ENCODE measurements at places on chromosomes 16 and 17. TPM values are rescaled to one million over a fixed set of nuclear protein-coding genes. Genes with fewer than 3 reads are reported as not detected.
A peak's percentile ranks its signal among the peaks of the same experiment; 100 is the strongest.

ANKRD11 gene
- 47.1 TPM for total RNA-seq

NPIPA8 gene
- total RNA-seq, result 7.4 TPM

C17orf100 gene
- 1.6 TPM for total RNA-seq

CFAP52 gene
- not detected for total RNA-seq

ZP2 gene
- not detected for total RNA-seq

HSF4 gene
- total RNA-seq, result 0.49 TPM

GRCh38 chr16:66695935-66696668, 441 bp downstream of the CMTM4 start:
- peak; percentile 34 for DNase-seq

DNA sequence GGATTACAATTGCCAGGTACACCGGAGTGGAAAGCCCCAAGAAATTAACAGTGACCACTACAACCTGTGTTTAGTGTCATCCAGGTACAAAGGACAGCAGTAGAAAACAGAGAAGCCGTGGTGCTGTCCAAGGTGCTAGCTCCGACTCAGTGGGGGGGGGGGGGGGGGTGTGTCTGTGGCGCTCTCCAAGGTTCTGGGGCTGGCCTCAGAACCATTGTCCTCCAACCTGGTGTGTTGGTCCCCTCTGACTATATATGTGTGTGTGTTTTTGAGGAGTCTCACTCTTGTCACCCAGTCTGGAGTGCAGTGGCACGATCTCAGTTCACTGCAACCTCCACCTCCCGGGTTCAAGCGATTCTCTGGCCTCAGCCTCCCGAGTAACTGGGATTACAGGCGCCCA, 5.8 kb upstream of the ZNF23 start:
- DNase-seq, result peak; percentile 41

DNA sequence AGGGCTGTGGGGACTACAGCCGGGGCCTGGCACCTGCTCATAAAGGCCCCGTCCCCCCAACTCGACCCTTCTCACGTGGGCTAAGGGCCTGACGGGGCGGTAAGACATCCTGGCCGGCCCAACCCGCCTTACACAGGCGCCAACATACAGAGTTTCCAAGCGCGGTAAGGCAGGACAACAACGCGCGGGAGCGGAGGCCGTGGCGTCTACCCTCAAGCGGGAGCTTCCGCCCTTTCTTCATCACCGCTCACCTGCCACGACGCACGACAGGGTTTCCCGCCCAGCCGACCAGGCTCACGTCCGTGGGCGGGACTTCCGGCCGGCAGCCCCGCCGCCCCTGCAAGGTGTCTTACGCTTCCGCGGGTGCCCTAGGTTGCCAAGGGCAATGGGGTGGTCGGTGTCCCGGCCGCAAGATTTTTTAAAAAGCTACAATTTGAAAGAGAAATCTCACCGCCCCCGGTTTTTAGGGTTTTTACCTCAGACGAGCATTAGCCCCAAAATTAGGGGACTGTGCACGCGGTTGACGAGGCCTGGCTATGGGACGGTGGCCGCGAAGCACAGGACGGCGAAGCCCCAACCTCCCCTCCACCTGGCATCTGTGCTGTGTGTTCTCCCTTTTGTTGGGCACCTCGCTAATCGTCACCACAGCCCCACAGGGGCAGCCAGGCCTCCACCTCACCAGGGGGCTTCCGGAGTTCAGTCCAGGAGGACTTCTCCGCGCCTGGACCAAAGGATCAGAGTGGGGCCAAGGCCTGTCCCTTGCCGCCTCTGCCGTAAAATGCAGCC, at the start of gene TERB1:
TSS of gene TERB1 (minus strand) at position 265 of the 786 bp plus-strand sequence. CDS start 4,786 bp downstream, outside the sequence.
- no peak for DNase-seq

DNA sequence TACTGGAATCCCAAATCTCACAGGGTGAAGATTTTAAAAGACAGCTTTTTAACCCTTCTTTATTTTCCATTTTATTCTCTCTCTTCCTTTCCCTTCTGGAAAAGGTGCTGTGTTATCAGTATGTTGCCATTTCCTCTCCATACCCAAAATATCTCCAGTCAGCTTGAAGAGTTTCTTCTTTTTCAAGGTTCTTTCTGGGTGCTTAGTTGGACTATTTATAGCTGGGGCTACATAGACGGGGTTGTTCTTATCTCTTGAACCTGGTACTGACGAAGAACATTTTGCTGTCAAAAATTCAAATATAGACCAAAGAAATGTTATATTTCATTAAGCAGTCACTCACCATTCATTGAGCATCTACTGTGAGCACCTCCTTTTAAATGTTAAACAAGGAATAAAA, 48.6 kb downstream of the IST1 start:
- DNase-seq, result no peak

- no peak for DNase-seq
Measured at GRCh38 chr17:38899421-38899820, 26.0 kb upstream of the LASP1NB start.

GRCh38 chr16:1393613-1394176, 20.8 kb downstream of the UNKL start:
- no peak for DNase-seq

GRCh38 chr16:51166091-51166490, 15.0 kb upstream of the SALL1 start:
- DNase-seq, result peak; percentile 20

DNA sequence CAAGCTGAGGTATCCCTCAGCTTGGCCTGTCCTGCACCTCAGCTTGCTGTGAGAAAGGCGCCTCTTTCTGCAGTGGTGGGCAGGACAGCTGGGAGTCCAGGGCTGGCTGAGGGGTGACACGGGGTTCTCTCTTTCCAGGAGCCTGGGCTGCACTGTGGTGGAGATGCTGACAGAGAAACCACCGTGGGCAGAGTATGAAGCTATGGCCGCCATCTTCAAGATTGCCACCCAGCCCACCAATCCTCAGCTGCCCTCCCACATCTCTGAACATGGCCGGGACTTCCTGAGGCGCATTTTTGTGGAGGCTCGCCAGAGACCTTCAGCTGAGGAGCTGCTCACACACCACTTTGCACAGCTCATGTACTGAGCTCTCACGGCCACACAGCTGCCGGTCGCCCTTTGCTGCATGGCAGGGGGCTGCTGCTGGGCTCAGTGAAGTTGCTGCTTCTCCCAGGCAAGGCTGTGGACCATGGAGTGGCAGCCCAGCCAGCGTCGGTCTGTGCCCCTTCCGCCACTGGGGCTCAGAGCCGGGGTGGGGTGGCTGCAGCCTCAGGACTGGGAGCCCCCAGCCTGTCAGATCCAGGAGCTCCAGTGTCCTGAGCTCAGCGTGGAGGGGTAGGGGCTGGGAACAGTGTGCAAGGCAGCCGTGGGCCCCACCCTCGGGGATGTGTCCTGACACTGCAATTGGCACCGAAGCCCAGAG, 6.4 kb downstream of the LIMD2 start:
- DNase-seq, result no peak

- no peak for DNase-seq
Measured at GRCh38 chr16:83907631-83908250, 8.8 kb downstream of the MLYCD start.

DNA sequence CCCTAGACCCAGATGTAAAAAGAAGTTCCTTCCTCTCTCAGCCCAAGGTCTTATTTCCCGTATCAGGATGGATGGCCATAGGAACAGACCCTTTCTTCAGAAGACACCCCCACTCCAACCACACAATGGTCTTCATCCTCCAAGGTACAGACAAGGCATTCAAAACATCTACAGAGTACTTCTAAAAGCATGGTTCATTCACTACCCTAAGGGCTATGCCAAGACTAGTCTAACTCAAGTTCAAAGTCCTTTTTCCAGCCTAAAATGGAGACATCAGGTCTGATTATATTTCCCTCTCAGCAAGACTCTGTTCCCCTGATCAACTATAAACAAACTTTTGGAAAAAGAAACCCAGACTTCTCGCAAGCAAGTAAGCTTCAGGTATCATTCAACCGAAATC, 388.9 kb downstream of the NPIPA8 start:
- DNase-seq, result no peak

DNA sequence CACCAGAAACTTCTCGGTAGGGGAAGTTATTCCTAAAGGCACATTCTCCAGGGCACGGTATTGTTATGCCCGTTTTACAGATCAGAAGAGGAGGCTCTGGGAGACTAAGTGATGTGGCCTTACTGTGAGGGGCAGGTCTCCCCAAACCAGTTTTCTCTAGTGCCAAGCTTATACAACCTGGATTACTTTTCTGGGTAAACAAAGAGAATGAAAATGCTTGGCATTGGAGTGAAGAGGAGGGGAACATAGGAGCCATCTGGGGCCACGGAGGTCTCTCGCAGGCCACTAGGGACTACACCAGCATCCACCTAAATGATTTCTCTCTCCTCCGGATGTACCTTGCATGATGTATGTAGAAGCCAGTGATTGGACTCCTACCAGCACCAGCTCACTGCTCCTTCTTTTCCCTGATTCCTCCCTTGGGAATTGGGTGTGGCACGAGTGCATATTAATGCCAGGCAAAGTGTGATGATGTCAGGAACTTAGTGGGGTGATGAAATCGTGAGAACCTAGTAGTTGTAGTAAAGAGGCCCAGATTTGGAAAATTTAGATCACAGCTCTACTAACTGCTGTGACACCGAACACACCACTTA, 674 bp downstream of the TOM1L1 start:
- DNase-seq, result peak; percentile 33

GRCh38 chr16:26240807-26241206, 549.0 kb downstream of the HS3ST4 start:
- DNase-seq, result no peak

- no peak for DNase-seq
Measured at GRCh38 chr17:44969144-44969780, 1.2 kb upstream of the C1QL1 start.

DNA sequence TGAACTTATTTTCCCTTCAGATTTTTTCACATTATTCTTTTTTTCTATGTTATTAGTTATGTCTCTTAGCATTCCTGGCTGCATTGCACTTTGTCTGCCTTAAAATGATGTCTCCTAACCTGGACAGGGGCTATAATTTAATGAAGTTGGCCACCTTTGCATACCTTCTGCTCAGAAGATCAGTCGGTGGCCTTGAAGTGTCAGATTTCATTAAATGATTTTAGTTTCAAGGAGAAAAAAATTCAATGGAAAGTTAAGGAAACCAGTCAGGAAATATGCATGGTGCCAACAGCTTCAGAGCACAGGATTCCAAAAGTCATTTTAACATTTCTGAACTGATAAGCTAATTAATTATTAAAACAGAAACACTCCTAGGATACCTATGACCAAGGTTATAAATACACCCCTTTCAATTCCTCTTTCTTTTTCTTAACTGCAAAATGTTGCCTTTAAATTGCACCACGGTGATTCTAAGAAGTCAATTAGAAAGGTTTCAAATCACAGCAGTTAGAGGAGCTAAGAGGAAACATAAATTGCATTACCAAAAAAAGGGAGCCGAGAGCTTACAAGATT, 533.4 kb downstream of the KCNJ2 start:
- no peak for DNase-seq

DNA sequence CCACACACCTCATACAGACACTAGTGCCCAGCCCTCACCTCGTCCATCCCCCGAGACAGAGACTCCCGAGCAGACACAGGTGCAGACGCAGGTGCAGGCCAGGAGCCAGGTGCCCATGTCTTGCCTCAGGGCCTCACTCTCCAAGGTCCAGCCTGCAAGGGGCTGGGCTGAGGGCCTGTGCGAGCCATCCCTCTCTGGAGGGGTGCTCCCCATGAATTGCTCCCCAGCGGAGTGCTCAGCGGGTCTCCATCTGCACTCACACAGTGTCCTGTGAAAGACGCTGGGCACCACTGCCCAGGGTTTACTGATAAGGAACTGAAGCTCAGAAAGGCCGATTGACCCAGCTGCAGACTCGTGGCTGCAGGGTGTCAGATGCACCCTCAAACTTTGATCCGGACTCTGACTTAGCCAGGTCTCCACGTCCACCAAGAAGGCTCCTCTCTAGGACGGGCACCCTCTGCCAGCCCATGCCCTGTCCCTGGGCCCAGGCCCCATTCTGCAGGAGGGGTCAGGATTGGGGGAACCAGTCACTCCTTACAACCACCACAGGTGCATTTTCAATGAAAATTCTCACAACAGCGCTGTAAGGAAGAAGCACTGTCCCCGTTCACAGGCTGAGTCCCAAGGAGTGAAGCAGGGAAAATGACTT, 16.9 kb downstream of the POLR3K start:
- DNase-seq, result no peak

GRCh38 chr16:27238016-27238587, 30.5 kb downstream of the NSMCE1 start:
- no peak for DNase-seq

All from M059J (cell line).